Chondrocyte (in vitro differentiated cells): ENCODE measurements at places on chromosomes 11 and 22. TPM values are rescaled to one million over a fixed set of nuclear protein-coding genes. Genes with fewer than 3 reads are reported as not detected.

DNA sequence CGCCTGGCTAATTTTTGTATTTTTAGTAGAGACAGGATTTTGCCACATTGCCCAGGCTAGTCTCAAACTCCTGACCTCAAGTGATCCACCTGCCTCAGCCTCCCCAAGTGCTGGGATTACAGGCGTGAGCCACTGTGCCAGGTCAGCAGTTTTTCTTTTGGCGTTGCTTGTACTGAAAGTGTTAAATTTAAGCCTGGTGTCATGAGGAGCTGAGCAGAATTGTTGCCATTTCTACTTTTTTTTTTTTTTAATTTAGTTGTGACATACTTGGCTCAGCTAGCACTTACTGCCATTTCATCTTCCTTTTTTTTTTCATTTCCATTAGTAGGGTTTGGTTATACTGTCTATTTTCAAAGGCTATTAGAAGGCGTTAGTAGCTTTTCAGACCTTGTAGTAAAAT is 10.7 kb downstream of the TAB1 start:
- DNase-seq: peak; percentile 2
- peaks cover 9% of the 10 kb centered on the region for H3K4me1 ChIP-seq
- H3K27me3 ChIP-seq: no peaks in the 10 kb centered on the region
- no peak overlapping the region for H3K4me3 ChIP-seq
- H3K27ac ChIP-seq: no peak overlapping the region

DNA sequence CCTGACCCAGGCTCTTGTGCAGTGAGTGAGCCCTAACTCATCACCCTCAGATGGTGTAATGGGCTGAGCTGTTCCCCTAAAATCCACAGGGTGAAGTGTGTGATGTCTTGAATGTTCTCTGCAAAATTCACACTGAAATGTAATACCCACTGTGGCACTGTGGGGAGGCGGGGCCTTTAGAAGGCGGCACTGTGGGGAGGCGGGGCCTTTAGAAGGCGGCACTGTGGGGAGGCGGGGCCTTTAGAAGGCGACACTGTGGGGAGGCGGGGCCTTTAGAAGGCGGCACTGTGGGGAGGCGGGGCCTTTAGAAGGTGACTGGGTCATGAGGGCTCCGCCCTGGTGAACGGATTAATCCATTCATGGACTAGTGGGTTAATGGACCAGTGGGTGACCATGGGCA is 33.0 kb downstream of the CHID1 start:
- no peak overlapping the region for H3K27ac ChIP-seq
- no peak for DNase-seq
- peaks cover 15% of the 10 kb centered on the region for H3K36me3 ChIP-seq

GRCh38 chr11:129637473-129637872 is 178.2 kb upstream of the TMEM45B start:
- no peaks in the 10 kb centered on the region for H3K27me3 ChIP-seq
- DNase-seq: no peak
- no peak overlapping the region for H3K27ac ChIP-seq
- H3K36me3 ChIP-seq: no peaks in the 10 kb centered on the region
- H3K4me3 ChIP-seq: no peak overlapping the region

DNA sequence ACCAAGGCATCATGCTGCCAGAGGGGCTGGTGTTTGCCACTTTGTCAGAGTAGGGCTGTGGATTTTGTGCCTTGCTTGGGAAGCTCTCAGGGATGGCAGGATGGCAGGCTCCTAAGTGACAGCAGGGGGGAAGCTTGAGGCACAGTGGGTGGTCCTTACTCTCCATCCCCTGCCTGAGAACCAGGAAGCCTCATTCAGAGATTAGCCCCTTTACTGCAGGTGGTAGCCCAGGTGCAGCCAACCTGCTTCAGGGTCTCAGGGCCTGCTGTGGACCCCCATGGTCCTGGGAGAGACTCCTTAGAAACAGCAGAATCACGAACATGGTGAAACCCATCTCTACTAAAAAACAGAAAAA is 8.9 kb upstream of the ST3GAL4 start:
- peaks cover 57% of the 10 kb centered on the region for H3K4me1 ChIP-seq
- H3K27me3 ChIP-seq: no peaks in the 10 kb centered on the region

DNA sequence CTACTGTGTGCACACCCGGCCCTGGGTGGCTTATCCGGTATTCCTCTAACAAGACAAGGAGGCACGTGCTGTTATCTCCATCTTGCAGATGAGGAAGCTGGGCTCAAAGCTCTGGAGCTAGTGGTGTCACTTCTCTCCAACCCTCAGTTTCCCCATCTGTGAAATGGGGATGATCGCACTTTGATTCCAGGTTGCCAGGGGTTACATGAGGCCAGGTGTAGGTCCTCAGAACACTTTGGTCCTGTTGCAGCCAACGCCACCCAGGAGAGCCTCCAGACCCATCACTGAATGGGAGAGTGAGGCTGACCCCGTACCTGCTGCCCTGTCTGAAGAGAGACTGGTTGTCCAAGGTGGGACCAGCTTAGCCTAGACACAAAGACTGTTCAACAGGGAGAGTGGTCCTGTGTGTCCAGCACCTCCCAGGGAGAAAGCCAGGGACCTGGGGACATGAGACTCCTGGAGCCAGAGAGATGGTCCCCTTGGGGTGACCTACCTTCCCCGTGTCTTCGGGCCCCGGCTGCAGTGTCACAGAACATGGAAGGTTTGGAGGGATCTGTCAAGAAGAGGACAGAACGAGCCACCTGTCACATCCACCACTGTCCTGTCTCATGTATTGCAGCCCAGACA is 41.0 kb downstream of the TPBGL start:
- no peaks in the 10 kb centered on the region for H3K27me3 ChIP-seq
- H3K36me3 ChIP-seq: no peaks in the 10 kb centered on the region
- H3K27ac ChIP-seq: no peak overlapping the region
- no peak overlapping the region for H3K4me3 ChIP-seq
- H3K4me1 ChIP-seq: peaks cover 10% of the 10 kb centered on the region
- DNase-seq: no peak

GRCh38 chr22:44196731-44197131 is 16.0 kb downstream of the PARVG start:
- DNase-seq: no peak
- no peak overlapping the region for H3K4me3 ChIP-seq
- H3K27ac ChIP-seq: no peak overlapping the region
- no peaks in the 10 kb centered on the region for H3K36me3 ChIP-seq
- peaks cover 29% of the 10 kb centered on the region for H3K27me3 ChIP-seq

DNA sequence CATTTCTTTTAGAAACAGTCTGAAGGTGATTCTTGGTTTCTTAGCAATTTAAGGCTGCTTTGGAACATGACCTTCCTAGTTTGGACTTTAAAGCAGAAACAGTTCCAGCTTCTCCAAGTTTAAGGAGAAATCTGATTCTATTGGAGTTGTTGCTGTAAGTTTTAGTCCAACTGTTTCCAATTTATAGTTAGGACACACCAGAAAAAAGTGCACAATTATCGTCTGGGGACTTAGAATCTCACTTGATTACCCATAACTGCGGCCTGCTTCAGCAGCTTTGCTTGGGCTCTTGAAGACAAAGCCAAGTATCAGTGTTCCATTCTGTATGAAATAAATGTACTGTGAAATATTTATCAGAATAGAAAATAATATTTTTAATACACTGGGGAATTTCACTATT is 246.6 kb downstream of the TMEM135 start:
- no peak overlapping the region for H3K27ac ChIP-seq
- H3K27me3 ChIP-seq: no peaks in the 10 kb centered on the region
- peaks cover 6% of the 10 kb centered on the region for H3K4me1 ChIP-seq
- no peaks in the 10 kb centered on the region for H3K36me3 ChIP-seq
- no peak overlapping the region for H3K4me3 ChIP-seq

- no peak for DNase-seq
- no peak overlapping the region for H3K4me3 ChIP-seq
- no peak overlapping the region for H3K27ac ChIP-seq
- peaks cover 27% of the 10 kb centered on the region for H3K27me3 ChIP-seq
Measured at GRCh38 chr22:44554411-44554810, 56.4 kb upstream of the RTL6 start.

GRCh38 chr11:15955595-15955994 is 400.8 kb downstream of the SOX6 start:
- H3K27ac ChIP-seq: no peak overlapping the region
- no peak for DNase-seq
- no peaks in the 10 kb centered on the region for H3K27me3 ChIP-seq
- H3K36me3 ChIP-seq: no peaks in the 10 kb centered on the region
- peaks cover 16% of the 10 kb centered on the region for H3K4me1 ChIP-seq
- H3K4me3 ChIP-seq: no peak overlapping the region

GRCh38 chr11:2194877-2195755 is 23.5 kb upstream of the TH start:
- DNase-seq: no peak
- H3K4me1 ChIP-seq: no peaks in the 10 kb centered on the region
- peaks cover 28% of the 10 kb centered on the region for H3K27me3 ChIP-seq
- no peak overlapping the region for H3K27ac ChIP-seq
- H3K36me3 ChIP-seq: no peaks in the 10 kb centered on the region

DNA sequence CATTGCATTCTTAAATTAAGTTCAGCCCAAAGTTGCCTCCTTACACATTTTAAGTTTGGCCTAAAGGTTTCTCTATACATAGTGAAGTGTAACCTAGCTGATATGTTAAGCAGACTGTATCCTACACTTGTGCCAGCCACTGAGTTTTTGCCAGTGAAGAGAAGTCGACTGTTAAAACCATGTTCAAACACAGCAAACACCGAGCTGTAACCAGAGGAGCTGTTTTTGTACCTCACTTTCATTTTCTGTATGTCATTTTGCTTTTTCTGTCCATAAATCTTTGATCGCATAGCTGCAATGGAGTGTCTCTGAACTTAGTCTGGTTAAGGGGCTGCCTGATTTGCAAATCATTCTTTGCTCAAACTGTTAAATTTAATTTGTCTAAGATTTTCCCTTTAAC is 403.7 kb downstream of the LUZP2 start:
- H3K27ac ChIP-seq: no peak overlapping the region
- no peak overlapping the region for H3K4me3 ChIP-seq
- no peaks in the 10 kb centered on the region for H3K27me3 ChIP-seq
- no peak for DNase-seq
- H3K36me3 ChIP-seq: no peaks in the 10 kb centered on the region

DNA sequence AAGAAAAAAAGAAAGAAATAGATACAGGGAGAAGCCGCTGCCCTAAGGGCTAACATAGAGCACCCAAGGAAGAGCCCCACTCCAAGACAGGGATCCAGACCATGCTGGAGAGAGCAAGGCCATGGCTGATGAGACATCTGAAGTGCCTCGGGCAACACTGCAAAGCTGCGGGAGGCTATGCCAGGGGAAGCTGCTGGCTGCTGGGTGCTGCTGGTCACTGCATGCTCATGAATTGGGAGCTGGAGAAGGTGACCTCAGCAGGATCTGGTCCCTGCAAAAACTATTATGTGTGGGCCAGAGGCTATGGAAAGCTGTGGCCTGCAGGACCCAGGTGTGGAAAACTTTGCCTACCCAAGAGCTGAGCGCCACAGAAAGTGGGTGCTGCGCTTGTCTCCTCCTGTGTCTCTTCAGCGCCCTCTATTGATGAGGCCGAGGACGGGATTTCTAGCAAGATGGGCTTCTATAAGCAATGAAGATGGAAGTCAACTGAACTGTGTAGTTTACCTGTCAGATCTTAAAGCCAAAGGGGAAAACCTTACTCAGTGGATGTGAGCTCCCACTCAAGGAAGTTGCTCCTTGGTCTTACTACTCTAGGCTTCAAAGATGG is 17.3 kb upstream of the SLC29A2 start:
- no peaks in the 10 kb centered on the region for H3K36me3 ChIP-seq
- peaks cover 5% of the 10 kb centered on the region for H3K27me3 ChIP-seq
- no peak for DNase-seq
- H3K4me1 ChIP-seq: peaks cover 5% of the 10 kb centered on the region
- no peak overlapping the region for H3K27ac ChIP-seq
- no peak overlapping the region for H3K4me3 ChIP-seq

DNA sequence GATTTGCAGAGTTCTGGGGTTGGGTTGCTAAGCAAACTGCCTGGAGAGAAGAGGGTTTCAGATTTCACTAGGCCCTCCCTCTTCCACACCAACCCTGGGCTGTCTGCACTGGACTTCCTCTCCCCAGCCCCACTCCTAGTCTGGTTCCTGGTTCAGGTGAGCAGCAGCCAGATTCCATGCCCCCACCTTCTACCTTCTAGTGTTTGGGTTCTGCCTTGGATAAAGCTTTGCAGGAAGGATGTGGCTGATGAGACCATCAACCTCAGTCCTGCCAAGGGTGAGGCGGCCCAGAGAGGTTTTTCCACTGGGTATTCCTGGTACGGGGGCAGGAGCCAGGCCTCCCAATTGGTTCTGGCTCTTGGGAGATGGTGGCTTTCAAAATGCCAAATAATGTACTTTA is 68.3 kb downstream of the BCR start:
- peak overlapping the region; percentile 45 for H3K27ac ChIP-seq
- peaks cover 20% of the 10 kb centered on the region for H3K4me1 ChIP-seq
- H3K4me3 ChIP-seq: no peak overlapping the region
- DNase-seq: no peak
- no peaks in the 10 kb centered on the region for H3K36me3 ChIP-seq
- no peaks in the 10 kb centered on the region for H3K27me3 ChIP-seq

- no peak for DNase-seq
- peaks cover 10% of the 10 kb centered on the region for H3K4me1 ChIP-seq
- H3K4me3 ChIP-seq: no peak overlapping the region
- no peaks in the 10 kb centered on the region for H3K27me3 ChIP-seq
- no peak overlapping the region for H3K27ac ChIP-seq
Measured at GRCh38 chr11:66716996-66717395, 12.0 kb downstream of the SPTBN2 start.

DNA sequence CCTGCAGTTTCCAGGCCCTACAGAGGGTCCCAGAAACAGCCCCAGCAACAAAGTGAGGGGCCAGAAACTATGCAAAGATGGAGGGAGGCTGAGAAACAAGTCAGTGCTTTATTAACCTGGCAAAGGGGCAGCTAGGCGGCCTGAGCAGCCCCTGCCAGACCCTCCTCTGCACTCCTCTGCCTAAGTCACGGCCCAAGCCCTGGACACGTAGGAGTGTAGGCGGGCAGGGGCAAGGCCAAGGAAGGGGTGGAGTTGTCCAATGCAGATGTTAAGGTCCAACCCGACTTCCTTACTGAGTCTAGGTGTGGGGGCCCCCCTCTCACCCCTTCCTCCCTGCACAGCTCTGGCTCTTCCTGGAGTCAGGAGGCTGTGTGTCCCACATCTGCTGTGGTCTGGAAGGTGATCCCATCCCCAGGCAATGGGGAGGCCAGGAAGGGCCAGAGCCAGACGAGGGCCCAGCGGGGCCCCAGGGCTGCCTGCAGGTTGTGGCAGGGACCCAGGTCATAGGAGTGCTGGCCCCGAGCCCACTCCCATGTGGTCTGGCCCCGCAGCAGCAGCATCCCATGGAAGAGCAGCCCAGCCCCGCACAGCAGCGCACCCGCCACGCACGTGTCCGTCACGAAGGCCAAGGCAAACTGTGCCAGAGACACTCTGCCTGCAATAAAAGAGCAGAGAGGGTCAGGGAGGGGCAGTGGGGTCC is 6.5 kb downstream of the ZDHHC24 start:
- no peak overlapping the region for H3K27ac ChIP-seq
- peaks cover 25% of the 10 kb centered on the region for H3K36me3 ChIP-seq
- H3K4me1 ChIP-seq: peaks cover 16% of the 10 kb centered on the region
- H3K27me3 ChIP-seq: no peaks in the 10 kb centered on the region
- DNase-seq: no peak
- no peak overlapping the region for H3K4me3 ChIP-seq

GRCh38 chr22:24417901-24418641 is 9.3 kb upstream of the ADORA2A start:
- no peak overlapping the region for H3K4me3 ChIP-seq
- H3K36me3 ChIP-seq: peaks cover 10% of the 10 kb centered on the region
- H3K27ac ChIP-seq: no peak overlapping the region
- peak; percentile 92 for DNase-seq
- H3K27me3 ChIP-seq: no peaks in the 10 kb centered on the region

GRCh38 chr11:34897171-34897870 is 18.9 kb downstream of the APIP start:
- no peak for DNase-seq
- no peak overlapping the region for H3K27ac ChIP-seq
- H3K27me3 ChIP-seq: no peaks in the 10 kb centered on the region
- H3K4me1 ChIP-seq: peaks cover 3% of the 10 kb centered on the region
- peaks cover 3% of the 10 kb centered on the region for H3K36me3 ChIP-seq
- H3K4me3 ChIP-seq: no peak overlapping the region

PRODH gene
- total RNA-seq: 3.5 to 5.9 TPM (median 5.6 TPM) in 3 replicates

GGTLC3 gene
- 0.42 TPM in 1 of 3 replicates, not detected in the others for total RNA-seq

SCGB2A2 gene
- total RNA-seq: not detected in 3 replicates

ARHGAP32 gene
- 14.6 to 26.1 TPM (median 15.8 TPM) in 3 replicates for total RNA-seq
